AG08396 (cell line): ENCODE measurements at places on chromosomes 7 and 10.
A peak's percentile ranks its signal among the peaks of the same experiment; 100 is the strongest.

- peak; percentile 27 for DNase-seq
Observed at GRCh38 chr7:108348913-108349312, 107.3 kb downstream of the NRCAM start.

- no peak for DNase-seq
Observed at GRCh38 chr7:37096341-37096740, 352.3 kb downstream of the ELMO1 start.

DNA sequence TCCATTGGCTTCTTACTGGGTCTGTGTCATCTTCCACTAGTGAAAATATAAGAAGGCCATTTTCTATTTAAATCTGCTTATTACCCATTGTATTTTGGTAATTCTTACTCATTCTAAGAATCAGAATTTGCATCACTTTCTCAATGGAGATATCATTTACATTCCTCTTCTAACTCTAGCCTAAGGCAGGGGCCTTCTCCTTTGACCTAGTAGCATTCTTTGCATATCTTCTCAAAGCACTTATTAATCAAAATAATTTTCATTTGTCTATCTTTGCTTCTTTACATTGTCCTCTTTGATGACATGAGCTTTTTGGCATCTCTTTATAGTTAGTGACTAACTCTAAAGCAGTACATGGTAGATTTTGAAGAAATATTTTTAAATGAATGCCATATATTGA, 400.9 kb upstream of the SEMA3D start:
- DNase-seq = no peak

GRCh38 chr7:111438369-111439289, 123.7 kb downstream of the IMMP2L start:
- DNase-seq = peak; percentile 32

DNA sequence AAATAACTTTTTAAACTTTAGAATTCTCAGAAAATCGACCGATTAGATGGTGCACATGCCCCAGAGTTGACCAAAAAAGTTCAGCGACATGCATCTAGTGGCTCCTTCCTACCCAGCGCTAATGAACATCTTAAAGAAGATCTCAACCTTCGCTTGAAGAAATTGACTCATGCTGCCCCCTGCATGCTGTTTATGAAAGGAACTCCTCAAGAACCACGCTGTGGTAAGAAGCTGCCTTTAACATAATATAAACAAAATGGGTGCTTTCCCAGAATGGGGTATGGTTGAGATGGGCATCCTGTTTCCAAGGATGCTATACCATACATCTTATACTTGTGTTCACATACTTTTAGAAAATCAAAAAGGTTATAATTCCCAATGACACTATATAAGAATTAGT, 24.6 kb downstream of the GLRX3 start:
- no peak for DNase-seq

- peak; percentile 50 for DNase-seq
Observed at GRCh38 chr7:148262721-148263229, 327.8 kb upstream of the C7orf33 start.

DNA sequence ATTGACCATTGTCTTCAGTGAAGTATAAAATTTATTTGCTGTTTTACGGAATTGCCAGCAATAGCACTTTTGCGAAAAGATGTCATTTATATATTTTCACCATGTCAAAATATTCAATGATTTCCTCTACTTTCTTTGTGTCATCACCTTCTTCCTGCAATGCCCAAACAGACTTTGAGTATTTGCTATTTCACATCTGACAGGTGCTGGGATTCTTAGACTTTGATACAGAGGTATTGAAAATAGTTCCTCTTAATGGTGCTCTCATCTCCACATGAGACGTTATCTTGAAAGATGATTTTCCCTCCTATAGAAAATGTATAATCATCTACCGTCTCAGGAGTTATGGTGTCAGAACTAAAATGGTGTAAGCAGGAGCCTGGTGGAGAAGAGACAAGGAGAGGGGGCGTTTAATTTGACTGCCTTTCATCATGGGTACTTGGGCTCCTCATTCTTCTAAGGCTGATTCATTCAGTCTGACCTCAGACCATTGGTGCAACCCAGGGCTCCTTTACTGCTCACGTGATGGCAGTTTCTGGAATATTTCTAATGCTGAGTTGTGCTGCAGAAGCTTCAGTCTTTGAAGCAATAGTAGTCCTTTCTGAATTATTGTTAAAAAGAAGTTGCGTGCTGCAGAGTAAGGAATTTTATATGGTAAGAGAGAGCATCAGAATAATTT, 404.6 kb downstream of the PHTF2 start:
- DNase-seq = no peak

- DNase-seq = no peak
Observed at GRCh38 chr7:106243893-106244292, 40.9 kb downstream of the NAMPT start.

- peak; percentile 36 for DNase-seq
Observed at GRCh38 chr10:98344589-98345038, 70.4 kb downstream of the PYROXD2 start.

DNA sequence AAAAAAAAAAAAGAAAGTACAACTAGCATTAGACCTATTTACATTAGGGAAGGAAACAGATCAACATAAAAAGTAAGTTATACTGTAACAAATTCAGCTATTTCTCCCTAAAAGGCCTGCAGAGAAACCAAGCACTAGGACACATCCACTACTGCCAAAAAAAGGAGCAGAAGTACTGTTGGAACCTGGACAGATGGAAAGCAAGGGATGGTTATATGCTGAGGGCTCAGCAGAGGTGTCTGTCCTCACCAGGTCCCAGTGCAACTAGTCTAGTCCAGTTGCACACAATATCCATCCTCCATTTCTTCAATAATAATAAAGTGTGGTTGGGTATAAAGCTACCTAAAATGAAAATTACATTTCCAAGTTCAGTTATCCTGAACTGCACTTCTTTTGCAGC, 103.2 kb upstream of the IFRD1 start:
- DNase-seq = no peak

DNA sequence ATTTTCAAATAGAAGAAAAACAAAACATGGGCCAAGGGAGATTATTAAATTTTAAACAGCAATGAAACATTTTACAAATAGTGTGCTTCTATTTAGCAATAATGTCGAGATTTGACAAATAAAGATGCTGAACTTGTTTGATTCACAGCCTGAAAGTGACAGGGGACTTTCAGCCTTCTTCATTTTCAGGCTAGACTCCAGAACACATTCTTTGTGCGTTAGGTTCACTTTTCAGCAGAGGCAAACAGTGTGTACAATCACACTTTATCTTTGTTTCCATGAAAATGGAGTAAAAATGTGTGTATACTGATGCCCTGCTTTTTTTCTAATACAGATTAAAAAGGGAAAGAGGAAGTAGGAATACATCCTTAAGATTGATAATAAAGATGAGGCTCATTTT, 35.6 kb downstream of the FAM171A1 start:
- DNase-seq = no peak

DNA sequence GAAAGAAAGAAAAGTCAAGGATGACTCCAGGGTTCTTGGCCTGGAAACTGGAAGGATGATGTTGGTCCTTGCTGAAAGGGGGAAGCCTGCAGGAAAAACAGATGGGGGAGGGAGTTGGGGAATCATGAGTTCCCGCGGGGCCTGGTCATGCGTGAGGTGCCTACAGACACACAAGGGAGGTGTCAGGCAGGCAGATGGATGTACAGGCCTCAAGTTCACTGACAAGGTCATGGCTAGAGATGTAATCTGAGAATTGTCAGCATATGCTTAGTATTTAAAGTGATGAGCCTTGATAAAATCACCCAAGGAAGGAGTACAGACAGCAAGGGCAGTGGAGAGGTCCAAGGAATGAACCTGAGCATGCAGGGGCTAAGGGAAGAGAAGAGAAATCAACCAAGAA, 46.8 kb downstream of the DLG5 start:
- DNase-seq = no peak

- no peak for DNase-seq
Observed at GRCh38 chr10:114384181-114384580, 20.1 kb downstream of the AFAP1L2 start.

- DNase-seq = no peak
Observed at GRCh38 chr7:82674268-82674667, 230.7 kb upstream of the CACNA2D1 start.

DNA sequence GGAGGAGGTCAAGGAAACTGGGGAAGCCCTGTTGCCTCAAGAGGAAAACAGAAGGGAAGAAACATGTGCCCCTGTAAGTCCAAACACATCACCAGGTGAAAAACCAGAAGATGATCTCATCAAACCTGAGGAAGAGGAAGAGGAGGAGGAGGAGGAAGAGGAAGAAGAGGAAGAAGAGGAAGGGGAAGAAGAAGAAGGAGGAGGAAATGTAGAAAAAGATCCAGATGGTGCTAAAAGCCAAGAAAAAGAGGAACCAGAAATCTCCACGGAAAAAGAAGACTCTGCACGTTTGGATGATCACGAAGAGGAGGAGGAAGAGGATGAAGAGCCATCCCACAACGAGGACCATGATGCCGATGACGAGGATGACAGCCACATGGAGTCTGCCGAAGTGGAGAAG, 82.7 kb upstream of the SAMD8 start:
- DNase-seq = no peak

DNA sequence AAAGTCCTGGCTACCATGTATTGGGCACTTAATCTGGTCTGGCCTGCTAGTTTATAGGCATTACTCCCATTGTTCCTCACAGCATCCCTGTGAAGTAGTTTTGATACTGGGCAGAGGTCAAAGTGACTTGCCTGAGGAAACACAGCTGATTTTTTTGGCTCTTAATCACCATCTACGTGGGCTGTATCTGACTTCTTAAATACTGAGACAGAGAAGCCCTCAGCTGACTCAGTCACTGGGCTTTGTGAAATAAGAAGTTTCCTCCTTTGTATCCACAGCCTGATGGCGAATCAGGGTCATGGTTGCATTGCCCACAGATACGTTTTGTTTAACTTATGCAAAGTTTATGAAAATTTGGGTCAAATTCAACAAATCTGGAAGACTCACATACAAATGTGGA, 13.2 kb downstream of the TACR2 start:
- DNase-seq = peak; percentile 80

GRCh38 chr7:83930262-83930661, 264.3 kb downstream of the SEMA3A start:
- DNase-seq = no peak

- no peak for DNase-seq
Observed at GRCh38 chr10:1368842-1369171, 312.6 kb downstream of the WDR37 start.

- no peak for DNase-seq
Observed at GRCh38 chr10:44366941-44367630, 17.8 kb downstream of the CXCL12 start.

DNA sequence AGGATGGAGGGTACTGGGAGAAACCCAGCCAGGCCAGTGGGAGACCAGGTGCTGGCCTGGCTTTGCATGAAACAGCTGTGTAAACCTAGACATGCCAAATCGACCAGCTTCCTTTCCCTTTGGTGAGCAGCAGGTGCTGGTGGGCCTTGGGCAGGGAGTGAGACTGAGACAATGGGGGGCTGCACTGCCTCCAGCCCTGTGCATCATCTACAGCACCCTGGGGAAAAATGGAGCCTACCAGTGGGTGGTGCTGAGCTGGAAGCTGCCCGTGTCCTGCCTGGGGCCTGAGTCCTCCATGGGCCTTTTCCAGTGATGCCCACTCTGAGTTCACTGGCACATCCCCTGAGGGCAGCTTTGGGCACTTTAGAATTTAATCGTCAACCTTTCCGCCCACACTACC, 19.2 kb upstream of the DDC start:
- no peak for DNase-seq

GRCh38 chr7:81190997-81191768, 272.3 kb upstream of the SEMA3C start:
- DNase-seq = peak; percentile 28
